NCI-H82 (cell line): ENCODE measurements at places on chromosomes 2 and 18.

DNA sequence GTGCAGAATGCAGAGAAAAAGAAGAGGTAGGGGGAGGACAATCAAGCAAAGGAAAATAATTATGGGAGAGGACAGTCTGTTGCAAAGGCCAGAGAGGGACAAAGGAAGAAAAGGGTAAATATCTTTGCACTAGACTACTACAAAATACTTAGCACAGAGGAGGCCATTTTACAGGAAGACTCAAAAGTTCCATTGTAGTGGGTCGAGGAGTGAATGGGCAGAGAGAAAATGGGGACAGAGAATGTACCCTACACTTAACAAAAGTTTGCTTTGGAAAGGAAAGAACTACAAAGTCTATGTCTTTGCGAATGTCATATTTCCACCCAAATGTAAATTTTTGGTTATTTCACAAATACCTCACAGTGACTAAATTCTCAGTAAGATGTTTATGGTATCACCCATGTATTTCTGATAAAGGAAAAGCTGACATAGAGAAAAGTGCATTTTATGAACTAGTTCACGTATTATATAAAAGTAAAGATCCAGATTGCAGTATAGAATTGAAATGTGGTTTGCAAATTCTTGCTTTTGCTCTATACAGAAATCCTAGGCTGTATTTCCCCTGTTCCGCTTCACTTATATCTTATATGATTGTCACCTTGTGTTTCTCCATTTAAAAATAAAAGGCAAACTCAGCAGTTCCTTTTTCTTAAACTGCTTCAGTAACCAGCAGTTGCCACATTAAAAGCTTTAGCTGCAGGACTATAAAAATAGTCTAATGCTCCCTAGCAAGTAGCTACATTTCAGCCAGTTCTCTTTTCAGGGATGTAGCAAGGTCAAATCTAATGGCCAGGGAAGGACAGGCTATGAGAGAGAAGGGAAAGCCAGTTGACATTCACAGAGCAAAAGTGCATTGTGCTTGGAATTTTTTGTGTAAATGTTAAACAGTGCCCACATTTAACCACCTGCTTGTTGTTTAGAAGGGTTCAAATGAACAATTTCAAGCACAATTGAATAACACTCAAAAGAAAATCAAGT, 79.7 kb upstream of the CYTIP start:
- DNase-seq, result no peak

DNA sequence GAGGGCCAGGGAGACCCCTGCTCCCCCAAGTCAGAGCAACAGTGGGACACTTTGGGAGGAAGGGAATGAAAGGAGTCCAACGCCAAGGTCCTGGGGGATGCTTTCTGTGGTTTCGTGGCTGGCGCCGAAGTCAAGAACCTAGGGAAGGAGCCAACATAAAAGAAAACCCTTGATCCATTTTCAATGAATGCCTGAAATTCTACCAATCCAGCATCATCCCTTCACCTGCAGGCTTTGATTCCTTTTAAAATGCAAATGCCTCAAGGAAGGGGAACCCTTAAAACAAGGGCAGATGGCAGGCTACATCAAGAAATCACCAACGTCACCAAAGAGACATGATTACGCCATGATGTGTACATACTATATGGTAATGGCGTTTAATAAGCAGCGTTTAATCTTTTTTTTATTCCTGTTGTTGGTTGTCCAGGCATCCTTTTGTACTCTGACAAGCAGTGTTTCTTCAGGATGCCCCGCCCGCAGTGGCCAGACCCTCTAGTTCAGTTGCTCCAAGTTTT, 123.3 kb upstream of the SLC1A4 start:
- DNase-seq, result no peak

GRCh38 chr2:228197504-228197903, 16.0 kb upstream of the SPHKAP start:
- DNase-seq, result no peak

- no peak for DNase-seq
Measured at GRCh38 chr2:229414631-229415030, 143.5 kb upstream of the PID1 start.

- DNase-seq, result no peak
Measured at GRCh38 chr18:59867337-59868104, 32.3 kb upstream of the PMAIP1 start.

DNA sequence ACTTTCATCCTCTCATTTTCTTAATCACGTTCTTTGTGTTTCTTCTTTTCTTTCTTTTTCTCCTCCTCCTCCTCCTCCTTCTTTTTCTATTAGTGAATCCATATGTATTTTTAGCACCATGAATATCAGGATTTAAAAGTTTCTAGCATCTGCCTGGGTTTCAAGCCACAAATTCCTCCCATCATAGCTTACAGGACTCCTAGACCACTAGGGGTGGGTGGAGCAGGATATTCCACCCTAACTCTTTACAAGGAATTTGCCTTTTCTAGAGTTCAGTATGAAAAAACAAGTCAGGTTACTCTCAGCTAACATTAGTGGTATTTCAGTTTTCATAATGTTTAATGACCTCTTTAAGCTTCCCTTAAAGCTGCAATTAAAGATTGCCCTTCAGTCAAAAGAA, 19.1 kb upstream of the LRRTM1 start:
- DNase-seq, result no peak

GRCh38 chr2:164934401-164935117, 20.8 kb downstream of the SLC38A11 start:
- DNase-seq, result no peak

DNA sequence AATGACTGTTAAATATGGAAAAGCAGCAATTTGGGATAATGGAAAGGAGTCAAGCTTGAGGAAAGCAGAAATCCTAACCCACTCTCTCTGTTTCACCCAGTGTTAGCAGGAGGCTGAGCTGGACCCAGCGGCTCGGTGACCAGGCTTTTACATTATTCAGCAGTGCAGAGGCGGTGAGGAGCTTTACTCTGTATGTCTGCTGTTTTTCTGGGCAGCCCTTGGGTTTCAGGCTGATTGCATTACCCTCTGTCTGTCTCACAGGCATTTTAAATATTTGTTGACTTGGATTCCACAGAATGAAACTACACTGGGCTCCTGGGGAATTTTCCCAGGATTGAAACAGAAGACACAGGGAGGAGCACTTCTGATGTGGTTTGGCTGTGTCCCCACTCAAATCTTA, 368.0 kb downstream of the GALR1 start:
- DNase-seq, result no peak

DNA sequence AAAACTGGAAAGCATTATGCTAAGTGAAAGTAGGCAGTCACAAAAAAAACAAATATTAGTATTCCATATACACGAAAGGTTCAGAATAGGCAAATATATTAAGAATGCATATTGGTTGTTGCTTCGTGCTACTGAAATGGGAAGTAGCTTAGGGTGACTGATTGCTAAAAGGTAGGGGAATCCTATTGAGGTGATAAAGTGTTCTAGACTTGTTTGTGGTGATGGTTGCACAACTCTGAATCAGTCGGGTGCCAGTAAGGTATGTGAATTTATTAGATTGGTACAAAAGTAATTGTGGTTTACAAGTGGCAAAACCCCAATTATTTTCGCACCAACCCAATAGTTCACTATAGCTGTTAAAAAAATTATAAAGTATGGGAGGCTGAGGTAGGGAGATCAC, 20.7 kb downstream of the USP34 start:
- DNase-seq, result no peak

- no peak for DNase-seq
Measured at GRCh38 chr2:29697181-29697580, 224.2 kb downstream of the ALK start.

DNA sequence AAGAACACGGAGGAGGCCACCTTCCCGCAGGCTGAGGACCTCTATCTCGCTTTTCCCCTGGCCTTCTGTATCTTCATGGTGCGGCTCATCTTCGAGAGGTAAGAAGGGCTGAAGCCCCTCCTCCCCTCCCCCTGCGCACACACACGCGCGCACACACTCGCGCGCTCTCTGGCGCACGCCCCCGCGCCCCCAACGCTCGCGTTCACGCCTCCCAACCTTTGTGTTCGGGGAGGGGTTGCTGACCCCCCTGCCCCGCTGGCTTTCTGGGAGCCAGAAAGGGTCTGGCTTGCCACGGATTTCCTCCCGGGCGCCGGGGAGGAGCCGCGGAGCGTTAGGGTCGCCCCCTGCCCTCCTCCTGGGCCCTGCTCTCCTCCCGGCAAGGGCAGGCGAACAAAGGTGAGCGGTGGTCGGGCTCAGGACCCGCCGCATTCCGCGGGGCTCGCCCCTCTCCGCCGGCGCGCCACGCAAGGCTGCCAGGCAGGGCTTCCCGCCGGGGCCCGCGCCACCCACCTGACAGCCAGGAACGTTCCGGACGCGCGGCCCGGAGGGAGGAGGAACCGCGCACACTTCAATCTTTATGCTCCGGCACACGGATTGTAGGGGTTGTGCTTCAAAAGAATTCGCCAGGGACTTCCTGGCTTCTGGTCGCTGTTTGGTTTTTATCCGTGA, 583 bp downstream of the CERS6 start:
- peak; percentile 77 for DNase-seq

DNA sequence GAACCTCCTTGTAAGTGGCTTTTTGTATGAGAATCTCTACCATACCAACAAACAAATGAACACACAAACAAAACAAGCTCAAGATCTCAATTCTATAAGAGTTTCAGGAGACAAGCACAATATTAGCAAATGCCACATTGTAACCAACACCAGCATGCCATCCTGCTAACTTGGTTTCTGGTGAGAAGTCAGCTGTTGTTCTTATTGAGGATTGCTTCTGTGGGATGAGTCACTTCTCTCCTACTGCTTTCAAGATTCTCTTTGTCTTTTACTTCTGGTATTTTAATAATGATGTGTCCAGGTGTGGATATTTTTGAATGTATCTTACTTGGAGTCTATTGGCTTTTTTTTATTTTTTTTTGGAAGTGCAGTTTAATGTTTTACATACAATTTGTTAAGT, 131.7 kb downstream of the BCL2L11 start:
- DNase-seq, result no peak

DNA sequence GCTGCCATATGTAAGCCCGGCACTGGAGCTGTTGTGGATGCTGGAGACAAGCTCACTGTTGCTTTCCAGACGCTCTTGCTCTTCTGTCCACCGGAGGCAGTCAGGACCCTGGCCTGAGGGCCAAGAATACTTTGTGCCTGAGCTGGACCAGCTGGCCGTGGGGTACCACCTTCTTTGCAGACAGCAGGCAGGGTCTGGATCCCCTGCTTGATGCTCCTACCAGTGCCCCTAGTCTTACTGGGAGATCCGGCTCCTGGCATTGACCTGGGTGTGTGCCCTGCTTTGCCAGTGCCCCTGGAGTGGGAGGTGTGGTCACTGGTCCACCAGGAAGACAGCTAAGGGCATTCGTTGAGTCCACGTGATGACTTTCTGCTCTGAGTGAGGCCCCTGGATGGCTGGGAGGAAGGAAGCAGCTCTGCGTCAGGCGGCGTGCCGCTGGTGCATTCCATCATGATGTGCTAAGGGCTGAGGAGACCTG, 59.3 kb downstream of the LRRFIP1 start:
- peak; percentile 43 for DNase-seq

GRCh38 chr18:26493021-26493420, 55.3 kb downstream of the KCTD1 start:
- no peak for DNase-seq

DNA sequence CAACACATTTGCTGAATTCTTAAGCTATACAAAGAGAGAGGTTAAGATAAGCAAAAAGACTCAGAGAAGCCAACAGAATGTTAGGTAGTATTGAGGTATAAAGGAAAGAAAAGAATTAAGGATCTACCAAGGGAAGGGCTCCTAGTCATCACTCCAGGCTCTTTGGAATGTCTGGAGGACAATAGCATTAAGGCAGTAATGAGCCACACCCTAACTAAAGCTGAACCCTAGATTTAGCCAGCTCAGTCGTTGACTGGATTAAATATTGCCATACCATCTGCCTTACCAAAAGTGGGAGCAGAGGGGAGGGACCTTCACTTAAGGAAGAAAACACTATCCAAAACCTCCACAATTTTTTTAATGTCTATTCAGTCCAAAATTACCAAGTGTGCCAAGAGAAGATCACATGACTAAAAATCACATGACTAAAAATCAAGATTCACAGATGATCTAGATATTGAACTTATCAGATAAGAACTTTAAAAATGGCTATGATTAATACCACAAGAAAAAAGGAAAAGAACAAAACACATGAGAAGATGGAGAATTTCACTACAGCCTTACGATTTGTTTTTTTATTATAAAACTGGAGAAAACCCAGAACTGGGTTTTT, 59.7 kb downstream of the EXOC6B start:
- DNase-seq, result peak; percentile 18

DNA sequence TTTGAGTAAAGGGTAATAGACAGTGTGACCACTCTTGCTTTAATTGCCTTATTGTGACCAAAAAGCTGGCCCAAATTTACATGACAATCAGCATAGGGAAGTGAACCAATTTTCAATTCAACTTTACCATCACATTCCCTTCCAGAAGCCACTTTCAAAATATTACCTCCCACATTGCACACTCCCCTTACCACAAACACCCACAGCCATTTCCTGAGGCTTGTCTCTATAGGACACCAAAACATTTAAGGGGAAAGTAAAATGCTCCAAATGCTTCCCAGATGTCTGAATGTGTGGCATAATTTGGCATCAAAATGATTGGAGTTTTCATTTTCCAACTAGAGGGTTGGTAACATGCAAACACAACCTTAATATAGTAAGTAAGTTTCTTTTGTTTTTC, 616.1 kb downstream of the SLC4A3 start:
- DNase-seq, result no peak

GRCh38 chr2:1708476-1709334, 35.6 kb downstream of the PXDN start:
- no peak for DNase-seq

DNA sequence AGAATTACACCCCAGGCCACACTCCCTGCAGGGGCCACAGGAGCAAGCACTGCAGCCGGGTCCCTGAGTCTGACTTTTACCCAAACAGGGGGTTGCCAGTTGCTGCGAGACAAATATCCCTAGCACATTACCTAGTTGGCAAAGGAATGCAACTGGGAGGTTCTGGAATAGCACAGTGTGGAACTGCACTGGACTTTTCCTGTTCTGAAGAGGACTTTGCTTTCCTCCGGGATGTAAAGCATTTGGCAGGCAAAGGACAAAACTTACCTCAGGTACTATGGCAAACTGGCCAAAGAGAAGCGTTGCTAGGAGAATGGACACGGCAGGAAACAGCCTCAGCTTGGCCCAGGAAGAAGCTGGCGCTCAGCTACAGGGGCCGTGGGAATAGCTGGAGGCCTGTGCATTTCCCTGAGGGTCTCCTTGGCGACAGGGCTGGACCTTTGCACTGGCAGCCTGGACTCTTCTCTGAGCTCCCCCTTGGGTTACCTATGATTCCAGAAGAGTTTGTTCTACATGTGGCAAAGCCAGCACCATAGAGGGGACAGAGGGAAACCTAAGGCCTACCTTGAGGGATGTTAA, 45.0 kb downstream of the BCL11A start:
- DNase-seq, result no peak

- DNase-seq, result no peak
Measured at GRCh38 chr2:207041786-207042554, 102.7 kb downstream of the CPO start.

- DNase-seq, result peak; percentile 89
Measured at GRCh38 chr2:138829326-138829919, 49.2 kb upstream of the NXPH2 start.

- no peak for DNase-seq
Measured at GRCh38 chr2:65530547-65531320, 98.3 kb upstream of the SPRED2 start.

- DNase-seq, result peak; percentile 80
Measured at GRCh38 chr2:221204699-221205098, 367.4 kb downstream of the EPHA4 start.
